ENCODE measurements at places on chromosomes 5 and 9.

GRCh38 chr5:139482050-139482889 is at the start of gene STING1:
Gene STING1 (minus strand): TSS chr5:139482758. CDS start chr5:139481704, 1,054 bp downstream.
- DNase-seq = peak; percentile 10

DNA sequence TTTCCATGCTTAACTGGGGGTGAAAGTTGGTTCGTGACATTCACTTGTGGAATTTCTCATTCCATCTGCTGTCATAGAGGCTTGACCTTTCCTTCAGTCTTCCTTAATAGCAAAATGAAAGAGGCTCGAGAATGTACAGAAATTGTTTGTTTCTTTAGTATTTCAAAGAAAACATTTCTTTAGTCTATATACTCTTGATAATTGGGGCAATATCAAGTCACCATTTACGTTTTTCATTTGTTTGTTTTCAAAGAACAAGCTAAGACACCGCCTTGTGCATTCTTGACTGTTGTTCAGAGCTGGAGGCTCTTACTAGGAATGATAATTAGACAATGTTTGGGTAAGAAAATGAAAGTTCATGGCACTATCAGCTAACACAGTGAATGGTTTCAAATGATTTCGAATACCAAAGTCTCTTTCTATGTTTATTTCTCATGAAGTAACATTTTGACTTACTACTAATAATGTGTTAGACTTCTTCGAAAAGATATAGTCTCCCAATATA is 835.4 kb downstream of the SEMA5A start:
- no peak for DNase-seq

DNA sequence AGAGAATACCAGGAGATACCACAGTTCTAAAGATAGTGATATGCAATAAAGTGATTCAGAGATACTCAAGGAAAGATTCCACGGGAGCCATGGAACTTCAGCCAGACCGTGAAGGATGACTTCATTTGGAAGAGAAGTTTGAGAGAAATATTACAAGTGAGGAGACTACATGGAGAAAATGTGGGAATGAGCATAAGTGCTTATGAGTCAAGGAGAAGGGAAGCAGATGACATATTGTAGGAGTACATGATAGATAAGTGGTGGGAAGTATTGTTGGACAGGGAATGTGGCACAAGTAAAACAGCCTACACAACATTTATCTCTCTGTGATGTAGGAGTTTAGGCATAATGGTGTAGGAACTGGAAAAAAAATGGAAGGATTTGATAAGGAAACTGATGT is 122.1 kb upstream of the FBXL17 start:
- DNase-seq = no peak

DNA sequence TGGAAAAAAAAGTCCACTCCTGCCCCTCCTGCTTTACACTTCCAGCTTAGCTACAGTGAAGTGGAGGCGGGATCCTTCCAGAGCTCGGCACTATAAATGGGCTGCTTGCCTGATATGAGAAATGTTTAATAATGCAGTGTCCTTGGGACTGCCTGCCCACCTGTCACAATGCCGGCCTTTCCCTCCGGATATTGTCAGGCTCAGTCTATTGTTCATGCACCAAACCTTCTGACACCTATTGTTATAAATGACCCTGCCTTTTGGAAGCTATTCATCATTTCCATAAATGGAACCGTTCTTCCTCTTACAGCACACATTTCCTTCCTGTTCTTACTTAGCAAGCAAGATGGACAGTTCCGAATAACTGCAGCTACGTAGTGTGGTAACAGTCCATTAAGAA is 146.3 kb downstream of the DMAC1 start:
- DNase-seq = no peak

DNA sequence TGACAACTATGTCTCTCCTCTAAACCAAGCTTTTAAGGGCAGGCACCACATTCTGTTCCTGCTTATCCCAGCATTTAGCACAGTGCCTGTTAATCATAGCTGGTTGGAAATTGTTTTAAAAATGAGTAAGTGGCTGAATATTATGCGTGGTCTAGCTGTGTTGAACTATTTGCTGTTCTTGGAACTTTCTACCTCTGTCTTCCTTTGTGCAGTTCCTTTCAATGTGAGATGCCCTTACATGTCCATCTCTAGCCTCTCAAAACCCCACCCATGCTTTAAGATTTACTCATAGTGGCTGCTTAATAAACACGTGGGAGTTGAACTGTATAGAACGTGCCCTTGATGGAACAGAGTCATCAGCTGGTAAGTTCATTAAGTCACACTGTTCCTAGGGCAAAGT is 34.5 kb downstream of the C9orf57 start:
- no peak for DNase-seq

All from NCI-H446 (cell line).